ENCODE measurements at places on chromosomes 1 and 21.

DNA sequence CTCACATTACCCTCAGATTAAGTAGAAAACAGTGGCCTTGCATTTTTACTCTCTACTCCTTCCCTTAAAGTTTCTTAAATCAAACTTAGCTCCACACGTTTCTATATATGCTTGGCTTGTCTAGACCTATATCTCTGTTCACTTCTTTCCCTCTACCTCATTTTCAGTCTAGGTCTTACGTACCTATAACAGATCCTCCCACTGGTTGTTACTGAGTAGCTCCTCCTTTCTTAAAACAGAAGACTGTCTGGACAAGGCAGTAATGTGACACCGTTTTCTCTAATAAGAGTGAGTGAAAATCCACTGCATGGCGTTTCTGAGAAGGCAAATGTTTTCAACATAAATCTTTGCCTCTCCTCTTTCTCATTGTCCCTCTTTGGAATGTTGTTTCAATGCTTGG, 211.7 kb upstream of the POGK start:
- no peak for DNase-seq

DNA sequence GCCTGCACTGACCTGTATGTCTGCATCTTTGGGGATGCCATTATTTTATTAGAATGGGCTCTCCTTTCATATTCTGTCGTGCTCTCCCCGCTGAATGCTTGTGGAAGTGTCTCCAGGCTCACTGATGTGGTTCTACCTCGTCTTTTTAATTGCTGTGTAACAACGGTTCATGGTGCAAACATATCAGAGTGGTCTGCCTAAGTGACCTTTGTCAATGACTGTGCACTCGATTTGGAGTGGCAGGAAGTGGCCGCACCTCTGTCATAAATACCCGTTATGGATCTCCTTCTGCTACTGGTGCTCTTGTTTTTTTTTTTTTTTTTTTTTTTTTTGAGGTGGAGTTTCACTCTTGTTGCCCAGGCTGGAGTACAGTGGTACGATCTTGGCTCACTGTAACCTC, 38.3 kb downstream of the SPSB1 start:
- DNase-seq = no peak

DNA sequence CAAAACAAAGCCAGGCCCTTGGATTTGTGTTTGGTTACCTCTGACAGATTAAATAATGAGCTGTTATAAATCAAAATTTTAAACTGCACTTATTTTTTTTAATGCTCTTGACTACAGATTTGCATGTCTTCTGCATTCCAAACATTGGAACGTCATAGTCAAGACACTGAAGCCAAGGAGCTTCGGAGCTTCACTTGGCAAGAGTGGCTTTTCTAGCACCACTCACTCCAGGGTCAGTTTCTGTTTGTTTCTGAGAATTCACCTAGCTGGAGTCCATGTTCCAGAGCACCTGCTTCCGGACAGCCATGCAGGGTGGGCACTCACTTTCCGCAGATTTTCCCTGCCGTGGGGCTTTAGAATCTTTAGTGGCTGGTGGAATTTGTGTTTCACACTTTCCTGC, 202.9 kb downstream of the ZP4 start:
- DNase-seq = no peak

DNA sequence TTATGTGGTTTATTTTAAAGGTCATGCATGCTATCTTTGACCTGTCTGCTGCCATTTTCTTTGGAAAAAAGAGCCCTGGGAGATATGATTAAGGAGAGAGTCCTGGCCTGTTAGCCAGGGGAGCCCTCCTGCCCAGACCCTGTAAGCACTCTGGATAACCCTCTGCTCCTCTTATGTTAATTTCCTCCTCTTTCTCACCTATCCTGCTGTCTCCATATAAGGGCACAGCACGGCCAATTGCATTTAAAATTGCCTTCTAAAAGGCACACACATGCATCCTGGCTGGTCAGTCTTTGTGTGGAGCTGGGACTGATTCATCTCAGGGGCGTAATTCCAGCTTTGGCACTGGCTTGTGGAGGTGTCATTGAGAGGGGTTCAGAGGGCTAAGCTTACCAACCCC, 158.9 kb downstream of the ST6GALNAC5 start:
- no peak for DNase-seq

DNA sequence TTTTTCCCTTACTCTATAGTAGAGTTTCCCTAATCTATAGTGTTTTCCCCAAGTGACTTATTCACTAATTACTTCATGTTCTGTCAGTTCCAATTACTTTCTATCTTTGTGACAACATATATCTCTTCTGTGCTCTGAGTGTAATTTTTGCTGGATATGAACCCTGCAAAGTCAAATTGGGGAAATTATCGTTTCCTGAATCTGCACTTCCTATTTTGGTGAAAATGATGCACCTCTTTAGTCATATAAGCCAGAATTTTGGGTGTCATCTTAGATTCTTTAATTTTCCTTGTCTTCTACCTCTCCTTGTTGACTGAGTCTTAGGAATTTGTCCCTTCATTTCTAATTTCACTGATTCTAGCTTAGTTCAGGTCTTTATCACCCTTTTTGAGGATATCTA, 33.4 kb upstream of the PRKACB start:
- no peak for DNase-seq

- DNase-seq = no peak
Measured at GRCh38 chr1:115314765-115315164, 23.3 kb downstream of the NGF start.

GRCh38 chr1:79151006-79151796, 144.7 kb upstream of the ADGRL4 start:
- DNase-seq = no peak

DNA sequence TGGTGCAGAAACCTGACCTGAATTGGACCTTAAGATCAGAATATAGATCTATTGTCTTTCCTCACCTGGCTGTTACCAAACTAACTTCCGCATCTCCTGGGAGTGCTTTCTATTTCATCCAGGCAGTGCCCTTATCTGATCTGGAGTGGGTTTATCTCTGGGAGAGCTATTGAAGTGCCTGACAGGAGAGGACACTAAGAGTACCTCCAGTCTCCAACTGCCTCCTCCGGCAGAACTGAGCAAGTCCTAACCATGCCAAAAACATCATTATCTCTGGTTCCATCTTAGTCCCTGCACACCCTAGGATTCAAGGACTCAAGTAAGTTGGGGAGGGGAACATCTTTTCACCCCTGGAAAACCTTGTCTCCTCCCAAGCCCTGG, 12.4 kb upstream of the KCNJ15 start:
- DNase-seq = no peak

GRCh38 chr1:108826081-108826635, 30.7 kb downstream of the AKNAD1 start:
- DNase-seq = no peak

DNA sequence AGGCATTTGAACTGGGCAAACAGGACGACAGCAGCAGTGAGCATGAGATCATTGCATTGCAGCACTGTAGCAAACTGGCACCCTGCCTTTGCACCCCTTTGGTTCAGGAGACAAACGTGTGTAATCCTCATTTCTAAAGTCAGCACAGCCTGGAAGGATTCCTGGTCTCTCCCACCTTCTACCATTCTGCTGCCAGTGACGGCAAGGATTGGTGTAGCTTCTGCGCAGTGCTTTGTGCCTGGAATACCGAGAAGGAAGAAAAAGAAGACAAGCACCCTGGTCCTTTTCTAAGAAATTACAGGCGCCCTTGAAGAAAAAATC, 805.3 kb downstream of the USP25 start:
- no peak for DNase-seq

DNA sequence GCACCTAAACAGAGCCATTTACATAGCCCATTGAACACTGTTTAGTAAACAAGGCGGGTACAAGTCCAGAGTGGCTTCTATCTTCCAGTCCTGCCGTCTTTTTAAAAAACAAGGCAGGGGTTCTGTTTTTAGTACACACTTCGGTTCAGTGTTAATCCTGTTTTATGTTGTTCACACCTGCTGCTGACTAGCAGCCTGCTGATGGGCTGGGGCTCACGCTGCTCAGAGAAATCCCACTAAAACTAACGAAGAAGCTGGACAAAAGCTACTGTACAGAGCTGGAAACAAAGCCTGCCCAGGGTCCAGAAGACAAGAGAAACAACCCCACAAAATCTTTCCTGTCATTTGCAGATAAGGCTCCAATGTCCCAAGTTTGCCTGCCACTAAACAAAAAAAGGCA, 13.2 kb downstream of the ESRRG start:
- no peak for DNase-seq

- no peak for DNase-seq
Measured at GRCh38 chr1:118073648-118074435, 111.2 kb downstream of the SPAG17 start.

- no peak for DNase-seq
Measured at GRCh38 chr1:193068013-193068412, 8.6 kb downstream of the RO60 start.

- DNase-seq = no peak
Measured at GRCh38 chr1:183736343-183736742, 68.6 kb upstream of the RGL1 start.

DNA sequence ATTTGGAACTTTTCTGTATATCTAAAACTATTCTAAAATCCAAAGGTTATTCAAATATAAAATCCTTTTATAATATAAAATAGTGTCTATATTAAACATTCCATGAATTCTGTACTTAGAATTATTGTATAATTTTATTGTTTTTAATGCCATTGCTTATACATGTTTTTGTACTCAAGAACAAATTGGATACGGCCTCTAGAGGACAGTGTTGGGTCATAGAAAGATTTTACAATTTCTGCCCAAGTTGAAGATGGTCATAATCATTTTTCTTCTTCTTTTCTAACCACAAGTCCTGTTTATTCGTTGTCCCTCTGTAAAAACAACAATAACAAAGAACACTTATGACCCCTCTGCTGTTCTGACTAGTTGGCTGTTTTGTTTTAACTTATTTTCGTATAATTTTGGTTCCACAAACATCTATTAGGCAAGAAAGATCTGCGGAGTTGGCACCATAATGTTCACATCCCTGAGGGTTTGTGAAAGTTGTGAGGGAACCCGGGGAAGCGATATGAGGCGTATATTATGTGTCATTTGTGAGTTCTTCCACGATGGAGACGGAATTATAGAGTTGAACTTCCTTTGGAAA, 75.7 kb upstream of the KIF26B start:
- DNase-seq = no peak

DNA sequence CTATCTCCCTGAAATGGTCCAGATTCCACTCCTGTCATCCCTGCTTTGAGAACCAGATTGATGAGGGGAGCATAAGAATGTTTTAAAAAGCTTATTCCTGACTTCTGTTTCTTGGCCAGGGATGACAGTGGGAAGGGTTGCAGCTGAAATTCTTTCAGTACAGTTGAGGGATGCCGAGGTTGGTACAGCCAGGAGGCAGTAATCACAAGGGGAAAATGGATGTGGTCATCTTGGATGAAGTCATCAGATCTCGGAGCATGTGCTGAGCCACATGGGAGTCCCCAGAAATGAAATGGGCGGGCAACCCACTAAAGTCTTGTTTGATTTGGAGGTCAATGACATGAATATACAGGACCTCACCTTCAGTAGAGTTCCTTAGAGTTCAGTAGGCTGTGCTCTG, 18.7 kb upstream of the PLA2G2E start:
- DNase-seq = no peak

DNA sequence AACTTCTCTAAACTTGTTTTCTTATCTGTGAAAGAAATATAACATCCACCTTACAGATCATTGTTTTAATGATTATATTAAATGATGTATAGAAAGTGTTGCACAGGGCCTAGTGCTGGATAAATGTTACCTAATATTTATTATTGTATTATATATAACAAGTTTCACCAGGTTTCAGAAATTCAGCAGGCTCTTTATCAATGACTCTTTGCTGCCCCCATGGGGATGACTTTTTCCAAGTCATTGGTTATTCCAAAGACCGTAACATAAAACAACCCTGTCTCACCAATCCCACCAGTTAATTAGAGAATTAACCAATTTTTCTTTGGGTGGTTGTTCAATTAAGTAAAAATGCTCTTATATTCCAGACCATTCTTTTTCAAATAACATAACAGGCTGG, 7.3 kb upstream of the DEDD start:
- DNase-seq = peak; percentile 32

DNA sequence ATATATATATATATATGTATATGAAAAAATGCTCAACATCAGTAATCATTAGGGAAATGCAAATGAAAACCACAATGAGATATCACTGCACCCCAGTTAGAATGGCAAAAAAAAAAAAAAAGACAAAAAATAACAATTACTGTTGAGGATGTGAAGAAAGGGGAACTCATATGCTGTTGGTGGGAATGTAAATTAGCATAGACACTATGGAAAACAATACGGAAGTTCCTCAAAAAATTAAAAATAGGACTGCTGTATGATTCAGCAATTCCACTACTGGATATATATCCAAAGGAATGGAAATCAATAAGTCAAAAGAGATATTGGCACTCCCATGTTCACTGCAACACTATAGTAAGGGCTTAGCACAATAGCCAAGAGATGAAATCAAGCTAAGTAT, 41.5 kb upstream of the CTBS start:
- no peak for DNase-seq

- no peak for DNase-seq
Measured at GRCh38 chr1:214747050-214747635, 144.1 kb downstream of the CENPF start.

DNA sequence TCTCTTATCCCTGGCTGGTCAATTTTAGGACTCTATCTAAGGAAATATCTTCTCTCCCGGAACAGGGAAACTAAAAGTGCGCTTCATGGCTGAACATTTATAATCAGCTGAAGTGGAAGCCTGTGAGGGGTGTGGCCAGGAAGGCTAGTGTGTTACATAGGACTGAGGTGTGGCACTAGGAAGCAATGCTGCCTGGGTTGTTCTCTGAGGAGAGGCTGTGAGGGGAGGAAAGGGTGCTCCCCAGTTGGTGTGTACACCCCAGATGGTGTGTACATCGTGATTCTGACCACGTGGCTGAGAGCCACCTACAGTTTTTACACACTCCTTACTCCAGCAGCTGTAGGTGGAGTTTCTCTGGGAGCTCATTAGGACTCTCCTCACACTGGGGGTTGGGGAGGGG, 16.3 kb downstream of the NTPCR start:
- no peak for DNase-seq

DNA sequence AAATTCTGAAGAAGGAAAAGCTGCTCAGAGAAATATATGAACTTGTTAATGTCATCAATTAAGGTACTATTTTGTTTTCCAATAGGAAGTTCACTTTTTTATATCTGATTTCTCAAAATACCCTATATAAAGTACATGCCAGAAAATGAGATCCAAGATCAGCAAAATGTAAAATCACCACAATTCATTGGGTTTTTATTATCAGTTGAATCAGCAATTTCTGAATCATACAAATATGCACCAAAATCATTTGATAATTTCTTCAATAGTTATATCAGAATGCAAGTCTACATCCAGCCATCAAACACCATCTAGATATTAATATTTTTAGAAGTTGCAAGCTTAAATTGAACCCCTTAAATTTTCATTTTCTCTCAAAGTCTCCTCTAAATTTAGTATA, 1293.4 kb upstream of the NCAM2 start:
- no peak for DNase-seq

- no peak for DNase-seq
Measured at GRCh38 chr1:84253891-84254290, 47.6 kb upstream of the SAMD13 start.

- DNase-seq = no peak
Measured at GRCh38 chr1:21313886-21314721, 23.8 kb upstream of the ECE1 start.
